Stromal cell of bone marrow (primary cell): ENCODE measurements at places on chromosomes 4 and X.

DNA sequence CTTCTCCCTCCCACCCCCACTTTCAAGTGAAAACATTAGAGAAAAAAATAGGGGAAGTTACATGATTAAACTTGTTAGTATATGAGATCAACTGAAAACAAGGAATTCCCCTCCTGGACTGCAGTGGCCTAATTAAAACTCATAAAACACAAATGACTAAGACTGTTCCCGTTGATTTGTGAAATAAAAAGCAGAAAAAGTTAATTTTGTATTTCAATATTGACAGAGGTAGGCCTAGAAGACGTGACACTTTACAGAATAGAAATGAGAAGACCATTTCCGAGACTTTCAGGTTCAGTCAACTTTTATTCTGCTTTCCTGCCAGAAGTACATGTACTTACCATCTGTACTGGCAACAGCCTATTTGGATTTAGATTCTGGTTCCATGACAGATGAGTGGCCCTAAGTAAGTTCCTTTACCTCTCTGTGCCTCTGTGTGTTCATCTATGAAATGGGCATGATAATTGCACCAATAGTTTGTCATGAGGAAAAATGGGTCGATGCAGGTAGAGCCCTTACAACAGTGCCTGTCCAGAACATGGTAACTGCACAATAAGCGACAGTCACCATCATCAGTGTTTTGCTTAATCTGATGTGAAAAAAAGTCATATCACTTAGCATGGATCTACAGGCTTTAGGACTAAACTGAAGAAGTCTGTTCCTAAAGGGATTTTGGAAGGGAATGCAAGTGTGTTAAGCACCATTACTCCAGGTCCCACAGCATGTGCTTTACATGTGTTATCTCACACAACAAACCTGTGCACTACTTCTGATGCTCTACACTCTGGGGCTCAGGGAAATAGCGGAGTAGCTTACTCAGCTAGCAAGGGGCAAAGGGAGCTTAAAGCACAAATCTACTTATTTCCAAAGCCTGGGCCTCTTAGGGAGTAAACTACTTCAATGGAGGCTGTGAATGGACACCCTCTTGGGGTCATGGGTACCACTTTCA is 562.3 kb upstream of the DIPK2B start:
- no peak for DNase-seq

- DNase-seq = no peak
Observed at GRCh38 chr4:37502070-37502469, 184.1 kb downstream of the RELL1 start.

DNA sequence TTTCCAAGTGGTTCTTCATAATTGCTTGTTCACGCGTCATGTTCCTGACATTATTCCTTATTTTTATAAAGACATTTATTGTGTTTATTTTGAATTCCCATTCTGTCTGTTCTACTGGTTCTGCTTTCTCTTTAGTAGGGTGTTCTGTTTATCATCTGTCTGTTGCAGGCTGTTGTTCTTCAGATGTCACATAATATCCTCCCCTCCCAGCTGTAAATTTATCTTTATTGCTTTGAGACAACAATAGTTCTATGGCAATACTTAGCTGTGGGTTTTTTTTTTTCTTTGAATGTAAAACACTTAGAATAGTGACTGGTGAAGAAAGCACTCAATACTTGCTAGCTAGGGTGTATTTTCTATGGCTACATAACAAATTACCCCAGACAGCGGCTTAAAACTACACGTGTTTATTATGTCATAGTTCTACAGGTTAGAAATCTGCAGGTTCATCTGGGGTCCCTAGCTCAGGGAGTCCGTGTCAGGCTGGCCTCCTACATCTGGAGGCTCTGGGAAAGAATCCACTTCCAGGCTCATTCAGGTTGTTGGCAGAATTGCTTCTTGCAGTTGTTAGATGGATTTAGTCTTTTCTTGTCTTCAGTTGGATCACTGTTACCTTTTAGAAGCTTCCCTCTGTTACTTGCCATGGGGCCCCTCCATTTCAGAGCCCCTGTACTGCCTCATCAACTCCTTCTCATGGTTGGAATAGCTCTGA is 63.4 kb upstream of the ENPEP start:
- no peak for DNase-seq

DNA sequence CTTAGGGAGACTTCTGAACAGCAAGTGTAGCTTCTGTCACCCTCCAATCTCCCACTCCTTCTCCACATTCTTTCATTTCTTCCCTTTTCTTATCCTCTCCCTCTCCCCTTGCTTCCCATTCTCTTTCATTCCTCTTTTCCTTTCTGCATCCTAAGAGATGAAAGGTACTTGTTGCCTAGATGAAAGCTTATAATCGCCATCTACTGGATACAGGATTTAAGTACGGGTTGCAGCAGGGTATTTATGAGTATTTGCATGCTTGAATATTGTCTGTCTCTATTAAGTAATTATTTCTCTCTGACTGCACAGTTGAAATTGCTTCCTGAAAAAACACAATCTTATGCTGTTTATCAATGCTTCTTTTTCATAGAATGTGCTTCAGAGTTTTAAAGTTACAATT is 174.0 kb upstream of the TENT5D start:
- DNase-seq = no peak

- DNase-seq = no peak
Observed at GRCh38 chr4:80196922-80197573, at the start of gene PRDM8. PRDM8 (plus strand) TSS chr4:80197503; CDS start chr4:80200081, 2,578 bp downstream.

DNA sequence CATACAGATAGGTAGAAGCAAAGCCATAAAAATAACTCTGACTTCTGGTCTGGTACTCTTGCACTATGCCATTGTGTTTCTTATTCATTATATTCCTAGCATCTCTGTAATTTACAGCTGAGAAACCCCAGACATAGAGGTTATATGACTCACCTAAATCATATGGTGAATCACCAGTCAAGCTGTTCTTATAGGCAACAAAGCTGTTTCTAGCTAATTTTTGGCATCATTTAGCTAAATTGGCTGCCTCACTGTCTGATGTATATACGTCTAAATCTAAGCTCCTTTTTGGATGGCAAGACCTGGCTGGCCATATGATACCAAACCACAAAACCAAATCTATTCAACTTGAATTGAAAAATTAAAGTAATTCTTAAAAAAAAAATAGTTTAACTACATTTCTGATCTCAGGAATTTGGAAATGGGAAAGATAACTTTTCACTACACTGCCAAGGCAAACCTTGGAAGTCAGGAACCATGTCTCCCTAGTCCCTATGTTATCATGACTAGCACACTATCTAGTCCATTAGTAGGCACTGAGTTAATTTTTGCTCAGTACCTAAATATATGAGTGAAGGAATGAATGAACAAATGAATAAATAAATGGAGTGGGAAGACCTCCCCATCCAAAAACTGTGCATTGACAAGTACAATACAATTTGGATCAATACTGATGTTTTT is 41.3 kb upstream of the STAG2 start:
- DNase-seq = peak; percentile 25

GRCh38 chr4:39178706-39179105 is 3.6 kb upstream of the WDR19 start:
- no peak for DNase-seq

DNA sequence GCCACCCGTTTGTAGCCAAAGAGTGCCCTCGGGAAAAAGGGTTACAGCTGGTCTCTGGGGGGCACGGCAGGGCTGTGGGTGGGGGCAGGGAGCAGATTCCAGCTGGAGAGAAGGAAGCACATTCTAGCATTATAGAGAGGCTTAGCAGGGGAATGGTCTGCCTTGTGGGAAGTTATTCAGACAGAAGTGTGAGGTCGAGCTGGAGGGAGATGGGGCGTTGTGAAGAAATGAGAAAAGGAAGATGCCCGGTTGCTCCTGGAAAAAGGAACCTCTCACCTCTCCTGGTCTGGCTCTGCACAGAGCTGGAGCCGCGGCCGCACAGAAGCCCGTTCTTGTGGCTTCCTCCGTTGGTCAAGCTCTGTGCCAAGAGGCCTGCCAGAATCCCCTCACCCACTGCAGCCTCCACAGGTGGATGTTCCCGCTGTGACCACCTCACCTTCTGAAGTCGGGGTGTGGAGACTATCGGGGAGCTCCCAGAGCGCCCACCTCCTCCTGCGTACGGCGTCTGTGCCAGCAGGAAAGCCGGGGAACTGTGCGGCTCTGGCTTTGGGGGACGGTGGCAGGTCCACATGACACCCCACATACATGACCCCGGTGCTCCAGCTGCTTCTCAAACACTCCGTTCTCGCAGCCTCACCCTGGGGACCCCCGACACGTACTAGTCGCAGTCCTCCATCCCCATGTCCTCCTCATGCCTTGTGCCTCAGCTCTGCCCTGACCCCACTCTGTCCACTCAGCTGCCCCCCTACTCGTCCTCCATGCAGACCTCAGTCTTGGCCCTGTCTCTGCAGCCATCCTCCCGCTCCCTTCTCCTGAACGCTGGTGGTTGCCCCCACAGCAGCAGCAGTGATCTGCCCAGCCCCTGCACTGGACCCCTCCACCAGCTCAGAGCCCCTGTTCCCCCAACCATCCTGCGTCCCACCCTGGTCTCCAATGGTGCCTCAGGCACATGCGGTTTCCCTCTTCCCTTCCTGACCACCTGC is 52.2 kb upstream of the HGFAC start:
- DNase-seq = no peak

DNA sequence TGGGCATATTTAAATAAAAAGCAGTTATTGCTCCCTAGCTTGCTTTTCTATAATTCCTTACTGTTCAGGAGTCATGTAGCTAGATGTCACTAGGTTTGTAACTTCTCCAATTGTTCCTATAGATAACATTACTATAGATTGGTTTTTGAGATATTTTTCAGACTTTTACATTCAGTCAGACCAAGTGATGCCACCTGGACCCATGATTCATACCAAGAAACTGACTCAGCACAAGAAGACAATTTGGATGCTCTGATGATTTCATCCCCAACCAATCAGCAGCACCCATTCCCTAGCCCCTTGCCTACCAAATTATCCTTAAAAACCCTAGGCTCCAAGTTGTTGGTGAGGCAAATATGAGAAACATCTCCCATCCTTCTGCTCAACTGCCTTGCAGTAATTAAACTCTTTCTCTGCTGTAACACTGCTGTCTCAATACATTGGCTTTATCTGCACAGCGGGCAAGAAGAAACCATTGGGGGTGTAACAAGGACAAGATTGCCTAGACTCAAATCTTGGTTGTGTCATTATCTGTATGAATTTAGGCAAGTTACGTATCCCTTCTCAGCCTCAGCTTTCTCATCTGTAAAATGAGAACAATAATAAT is 11.8 kb upstream of the NEIL3 start:
- no peak for DNase-seq

DNA sequence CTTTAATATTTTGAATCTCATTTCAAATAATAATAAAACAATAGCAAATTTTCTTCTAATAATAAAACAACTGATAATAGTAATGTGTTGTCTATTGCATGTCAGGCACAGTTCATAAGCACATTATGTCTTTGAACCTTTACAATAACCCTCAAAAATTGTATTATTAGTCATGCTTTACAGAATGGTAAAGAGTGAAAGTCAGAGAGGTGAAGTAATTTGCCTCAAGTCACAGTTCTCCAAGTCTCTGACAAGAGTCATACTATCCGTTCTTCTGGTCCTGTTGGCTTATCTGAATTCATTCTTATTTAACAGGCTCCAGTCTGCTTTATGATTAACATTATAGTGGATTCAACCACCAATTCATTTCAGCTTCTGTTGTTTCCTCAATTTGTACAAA is 313.0 kb downstream of the AFF2 start:
- no peak for DNase-seq

- DNase-seq = no peak
Observed at GRCh38 chr4:67659065-67659464, 41.9 kb downstream of the UBA6 start.

- no peak for DNase-seq
Observed at GRCh38 chr4:165368567-165368966, 10.2 kb upstream of the CPE start.

GRCh38 chrX:153640736-153641575 is 6.0 kb upstream of the DUSP9 start:
- no peak for DNase-seq

DNA sequence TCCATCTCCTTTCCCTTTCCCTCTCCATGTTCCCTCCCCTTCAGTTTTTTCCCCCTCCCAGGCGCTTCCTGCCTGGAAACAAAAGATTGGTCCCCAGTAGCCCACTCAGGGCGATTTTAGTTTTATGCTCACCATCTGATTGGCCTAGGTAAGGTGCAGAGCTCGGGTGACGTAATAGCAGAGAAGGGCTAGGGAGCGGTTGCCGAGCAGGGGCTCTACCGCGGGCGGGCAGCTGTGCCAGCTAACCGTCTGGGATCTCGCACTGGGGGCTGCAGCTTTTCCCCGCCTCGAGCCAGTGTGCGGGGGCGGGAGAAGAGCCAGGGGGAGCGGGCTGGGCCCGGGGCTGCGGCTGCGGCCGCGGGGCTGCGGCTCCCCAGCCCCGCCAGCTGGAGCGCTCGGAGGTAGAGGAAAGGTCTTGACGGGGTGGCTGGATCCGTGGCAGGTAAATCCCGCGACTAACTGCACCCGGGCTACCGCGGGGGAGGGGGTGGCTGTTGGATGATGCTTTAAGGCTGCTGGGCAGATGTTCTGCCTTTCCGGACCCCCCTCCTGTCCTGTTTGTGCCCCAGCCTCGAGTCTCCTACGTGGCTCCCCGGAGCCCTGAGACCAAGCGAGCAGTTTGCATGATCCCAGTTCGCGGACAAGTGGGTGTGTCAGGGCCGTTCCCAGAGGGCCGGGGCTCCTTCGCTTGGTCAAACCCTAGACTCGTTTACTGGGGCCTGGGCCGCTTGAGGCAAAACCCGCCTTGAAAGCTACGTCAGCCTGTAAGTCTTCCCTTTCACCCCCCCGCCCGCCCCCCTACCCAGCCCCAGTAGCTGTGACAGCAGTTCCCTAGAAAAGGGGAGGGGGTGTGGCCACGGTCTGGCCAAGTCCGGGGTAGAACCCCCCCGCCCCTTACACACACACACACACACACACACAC is at the start of gene PAK3:
Gene PAK3, plus strand, starts transcription at position 218 of the 922 bp plus-strand sequence. CDS start 26,913 bp downstream, outside the sequence.
- peak; percentile 54 for DNase-seq

DNA sequence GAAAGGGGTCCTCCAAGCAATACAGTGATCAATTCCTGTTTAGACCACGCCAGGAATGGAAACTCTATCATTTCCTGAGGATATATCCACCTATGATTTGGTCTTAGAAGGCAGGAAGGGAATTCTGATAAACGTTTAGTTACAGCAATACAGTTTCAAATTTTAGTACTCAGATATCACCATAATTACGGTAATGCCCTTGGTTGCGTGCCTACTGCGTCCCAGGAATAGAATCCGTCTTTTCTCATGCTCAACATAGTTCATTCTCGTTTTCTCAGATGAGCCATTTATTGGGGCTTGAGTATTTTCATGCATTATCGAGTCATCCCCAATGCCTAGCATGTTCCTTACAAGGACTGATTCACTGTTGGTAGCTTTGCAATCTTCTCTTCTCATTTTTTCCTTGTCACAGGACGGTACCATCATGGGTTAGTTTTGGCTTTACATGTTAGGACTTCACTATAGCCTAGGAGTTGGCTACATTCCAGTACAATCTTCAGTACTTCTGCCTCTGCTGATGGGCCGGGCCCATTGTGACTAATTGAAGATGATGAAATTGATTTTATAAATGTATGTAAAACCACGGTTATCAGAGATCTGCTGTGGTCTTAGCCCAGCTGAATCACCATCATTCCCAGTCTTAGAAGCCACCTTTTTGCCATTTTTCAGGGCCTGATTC is 4.4 kb upstream of the PRKX start:
- no peak for DNase-seq
